Glutamatergic neuron (in vitro differentiated cells): ENCODE measurements at places on chromosomes 4 and X.

DNA sequence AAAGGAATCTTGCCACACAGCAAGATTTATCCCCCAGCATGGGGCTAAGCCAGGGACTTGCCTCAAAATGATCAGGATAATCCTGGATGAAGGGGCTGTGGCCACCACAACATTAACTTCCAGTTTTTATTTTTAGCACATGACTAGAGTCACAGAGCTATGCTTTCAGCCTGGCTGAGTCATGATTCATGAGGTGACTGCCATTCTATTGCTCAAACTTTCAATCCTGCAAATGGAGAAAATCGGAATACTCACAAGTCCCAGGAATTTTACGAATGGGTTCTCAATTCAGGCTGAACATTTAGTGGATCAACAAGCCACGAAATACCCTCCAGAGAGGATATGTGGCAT, 70.7 kb upstream of the HPGD start:
- peaks cover 3% of the 10 kb centered on the region for H3K4me1 ChIP-seq
- H3K27me3 ChIP-seq, result no peaks in the 10 kb centered on the region
- no peak overlapping the region for H3K4me3 ChIP-seq
- no peak for DNase-seq
- no peak overlapping the region for H3K27ac ChIP-seq

DNA sequence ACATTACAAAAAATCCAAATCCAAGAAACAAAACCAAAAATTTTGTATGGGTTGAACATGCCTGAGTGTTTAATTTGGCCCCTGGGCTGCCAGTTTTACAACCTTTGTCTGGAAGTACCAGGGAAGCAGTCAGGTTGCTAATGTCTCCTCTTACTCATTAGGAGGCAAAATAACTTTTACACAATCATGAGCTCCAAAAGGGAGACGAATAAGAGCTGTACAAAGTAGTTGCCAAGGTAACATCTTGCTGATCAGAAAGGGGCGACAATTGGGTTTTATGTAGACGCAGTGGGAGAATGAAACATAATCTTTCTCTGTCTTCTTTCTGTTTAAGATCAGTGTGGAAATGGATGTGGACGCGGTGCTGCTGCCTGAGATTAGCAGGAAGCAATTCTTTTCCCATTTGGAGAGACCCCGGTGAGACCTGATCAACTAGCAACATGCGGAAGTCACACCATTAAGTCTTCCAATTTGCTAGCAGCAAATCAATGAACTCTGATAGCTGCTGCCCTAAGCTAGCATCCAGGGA, 90.7 kb upstream of the IGFBP7 start:
- H3K4me1 ChIP-seq, result no peaks in the 10 kb centered on the region
- H3K27me3 ChIP-seq, result peaks cover 2% of the 10 kb centered on the region
- no peak overlapping the region for H3K27ac ChIP-seq
- no peaks in the 10 kb centered on the region for H3K36me3 ChIP-seq

DNA sequence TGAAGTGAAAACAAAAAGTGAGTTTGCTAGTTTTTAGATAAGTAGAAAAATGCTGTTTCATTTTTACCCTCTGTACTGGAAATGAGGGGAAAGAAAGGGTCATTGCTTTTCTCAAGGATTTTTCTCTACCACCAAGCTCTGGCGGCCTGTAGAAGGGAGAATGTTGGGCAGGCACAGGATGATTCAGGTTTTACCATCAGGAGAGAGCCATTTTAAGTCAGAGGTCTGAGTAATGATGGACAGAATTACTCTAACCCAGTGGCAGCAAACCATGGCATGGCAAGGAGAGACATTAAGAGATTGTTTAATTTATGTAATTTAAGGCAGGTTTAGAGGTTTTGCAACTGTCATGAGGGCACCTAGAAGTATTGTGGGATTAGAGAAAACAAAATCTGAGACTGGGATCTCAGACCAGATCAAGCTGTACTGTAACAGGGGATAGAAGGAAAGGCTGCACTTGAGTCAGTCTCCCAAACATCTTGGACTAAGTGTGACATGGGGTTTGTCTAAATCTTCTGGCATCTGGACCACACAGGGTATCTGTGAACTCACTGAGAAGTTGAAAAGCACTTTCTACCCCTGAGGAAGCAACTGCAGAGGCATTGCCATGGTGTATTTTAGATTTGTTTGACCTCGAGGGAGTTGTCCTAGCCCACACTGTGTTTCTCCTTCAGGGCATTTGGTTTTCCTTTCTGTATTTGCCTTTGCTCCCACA, 81.6 kb downstream of the BANK1 start:
- no peaks in the 10 kb centered on the region for H3K4me1 ChIP-seq
- H3K27ac ChIP-seq, result no peak overlapping the region
- H3K36me3 ChIP-seq, result no peaks in the 10 kb centered on the region
- DNase-seq, result no peak
- H3K4me3 ChIP-seq, result no peak overlapping the region

DNA sequence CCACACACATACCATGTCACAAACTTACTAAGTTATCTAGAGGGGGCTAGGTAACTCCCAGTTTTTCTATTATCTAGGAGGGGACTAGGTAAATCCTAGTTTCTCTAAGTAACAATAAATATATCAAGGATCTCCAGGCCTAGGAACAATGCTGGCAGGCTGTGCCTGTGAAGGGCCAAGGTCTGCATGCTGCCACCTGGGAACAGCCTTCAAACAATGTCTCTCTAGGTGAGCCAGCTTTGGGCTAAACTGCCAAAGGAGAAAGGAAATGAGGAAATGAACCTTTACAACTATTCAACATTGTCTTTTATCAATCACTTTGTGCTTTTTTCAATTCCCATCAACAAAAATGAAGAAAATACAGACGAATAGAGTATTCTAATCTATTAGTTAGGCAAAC, 23.2 kb downstream of the NAF1 start:
- DNase-seq, result no peak
- no peaks in the 10 kb centered on the region for H3K4me1 ChIP-seq
- H3K27ac ChIP-seq, result no peak overlapping the region
- no peak overlapping the region for H3K4me3 ChIP-seq
- no peaks in the 10 kb centered on the region for H3K36me3 ChIP-seq
- H3K27me3 ChIP-seq, result no peaks in the 10 kb centered on the region

GRCh38 chr4:6217716-6218381, 17.5 kb upstream of the JAKMIP1 start:
- DNase-seq, result no peak
- no peak overlapping the region for H3K27ac ChIP-seq
- peaks cover 4% of the 10 kb centered on the region for H3K36me3 ChIP-seq
- H3K4me1 ChIP-seq, result no peaks in the 10 kb centered on the region
- H3K27me3 ChIP-seq, result no peaks in the 10 kb centered on the region
- H3K4me3 ChIP-seq, result no peak overlapping the region

DNA sequence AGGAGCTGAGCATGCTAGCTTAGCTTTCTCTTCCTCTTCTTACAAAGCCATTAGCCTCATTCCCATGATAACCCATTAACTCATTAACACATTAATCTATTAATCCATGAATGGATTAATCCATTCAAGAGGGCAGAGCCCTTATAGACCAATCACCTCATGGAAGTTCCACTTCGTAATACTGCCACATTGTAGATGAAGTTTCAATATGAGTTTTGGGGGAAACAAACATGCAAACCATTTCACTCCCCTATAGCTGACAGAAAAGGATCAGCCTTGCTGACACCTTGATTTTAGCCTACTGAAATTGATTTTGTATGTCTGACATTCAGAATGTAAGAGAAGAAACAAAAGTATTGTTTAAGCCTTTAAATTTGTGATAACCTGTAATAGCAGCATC, 251.8 kb upstream of the GALNTL6 start:
- H3K4me3 ChIP-seq, result no peak overlapping the region
- H3K27ac ChIP-seq, result no peak overlapping the region
- no peak for DNase-seq
- H3K36me3 ChIP-seq, result no peaks in the 10 kb centered on the region
- peaks cover 2% of the 10 kb centered on the region for H3K4me1 ChIP-seq

GRCh38 chr4:156559346-156559745, 412.3 kb downstream of the PDGFC start:
- no peak for DNase-seq
- no peaks in the 10 kb centered on the region for H3K27me3 ChIP-seq
- no peaks in the 10 kb centered on the region for H3K4me1 ChIP-seq
- no peak overlapping the region for H3K27ac ChIP-seq
- no peaks in the 10 kb centered on the region for H3K36me3 ChIP-seq

GRCh38 chr4:24632011-24632410, 47.7 kb upstream of the DHX15 start:
- peaks cover 2% of the 10 kb centered on the region for H3K27me3 ChIP-seq
- no peaks in the 10 kb centered on the region for H3K36me3 ChIP-seq
- H3K4me1 ChIP-seq, result no peaks in the 10 kb centered on the region
- H3K27ac ChIP-seq, result no peak overlapping the region

DNA sequence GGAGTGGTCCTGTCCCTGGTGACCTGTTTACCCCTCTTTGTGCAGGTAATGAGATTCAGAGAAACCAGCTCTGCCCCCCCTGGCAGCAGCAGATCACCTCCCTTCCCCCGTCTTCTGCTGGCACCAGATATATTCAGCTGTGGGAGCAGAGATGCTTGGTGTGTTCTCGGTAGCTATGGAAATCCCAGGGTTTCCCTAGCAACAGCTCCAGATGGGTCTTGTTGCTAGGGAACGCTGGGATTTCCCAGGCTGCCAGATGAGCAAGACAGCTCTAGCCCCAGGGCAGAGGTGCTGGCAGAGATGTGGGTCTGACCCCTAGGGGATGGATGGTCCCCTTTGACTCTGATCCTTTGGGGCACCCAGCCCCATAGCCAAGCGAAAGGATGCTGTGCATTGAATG, 20.2 kb downstream of the CETN2 start:
- DNase-seq, result peak; percentile 43
- H3K4me3 ChIP-seq, result peak overlapping the region; percentile 74
- H3K27me3 ChIP-seq, result no peaks in the 10 kb centered on the region
- H3K4me1 ChIP-seq, result peaks cover 12% of the 10 kb centered on the region

DNA sequence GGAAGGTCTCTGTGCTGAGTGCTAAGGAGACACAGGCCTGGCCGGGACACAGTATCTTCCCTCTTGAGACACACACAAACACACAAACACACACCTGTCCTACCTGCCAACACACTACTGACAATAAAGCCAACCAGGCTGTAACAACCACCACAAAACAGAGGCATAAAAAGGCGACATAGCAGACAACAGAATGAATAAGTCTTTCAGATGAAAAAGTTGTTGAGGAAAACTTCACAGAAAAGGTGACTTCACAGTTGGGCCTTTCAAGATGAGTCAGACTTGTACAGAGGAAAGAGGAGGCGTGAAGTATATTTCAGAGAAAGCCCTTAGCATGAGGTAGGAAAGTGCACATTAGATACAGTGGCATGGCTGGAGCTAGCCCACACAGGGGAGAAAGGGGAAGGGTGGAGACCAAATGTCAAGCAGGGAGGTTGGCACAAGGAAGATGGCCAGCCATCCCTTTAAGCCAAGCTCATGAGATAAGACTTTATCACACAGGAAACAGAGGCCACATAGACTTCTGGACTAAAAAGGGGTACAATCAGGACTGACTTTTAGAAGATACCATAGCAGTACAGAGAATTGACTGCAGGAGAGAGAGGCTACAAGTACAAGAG, 54.0 kb downstream of the SLC9A7 start:
- DNase-seq, result no peak
- no peaks in the 10 kb centered on the region for H3K36me3 ChIP-seq
- H3K4me3 ChIP-seq, result no peak overlapping the region
- H3K27ac ChIP-seq, result no peak overlapping the region
- H3K4me1 ChIP-seq, result no peaks in the 10 kb centered on the region
- H3K27me3 ChIP-seq, result no peaks in the 10 kb centered on the region

GRCh38 chr4:89108091-89108490, 3.2 kb upstream of the TIGD2 start:
- H3K36me3 ChIP-seq, result peaks cover 13% of the 10 kb centered on the region
- no peak overlapping the region for H3K27ac ChIP-seq
- DNase-seq, result no peak
- H3K27me3 ChIP-seq, result peaks cover 11% of the 10 kb centered on the region
- peaks cover 21% of the 10 kb centered on the region for H3K4me1 ChIP-seq
- no peak overlapping the region for H3K4me3 ChIP-seq

- no peaks in the 10 kb centered on the region for H3K36me3 ChIP-seq
- peaks cover 3% of the 10 kb centered on the region for H3K27me3 ChIP-seq
- no peak overlapping the region for H3K4me3 ChIP-seq
These were observed 53.6 kb downstream of the ETNPPL start for GRCh38 chr4:108709234-108709633.

- H3K36me3 ChIP-seq, result no peaks in the 10 kb centered on the region
- no peak overlapping the region for H3K27ac ChIP-seq
- no peak overlapping the region for H3K4me3 ChIP-seq
- H3K4me1 ChIP-seq, result peaks cover 6% of the 10 kb centered on the region
- H3K27me3 ChIP-seq, result no peaks in the 10 kb centered on the region
These were observed 9.0 kb downstream of the UBE2K start for GRCh38 chr4:39706741-39707511.

GRCh38 chr4:134343081-134343480, 141.5 kb upstream of the PABPC4L start:
- H3K4me3 ChIP-seq, result no peak overlapping the region
- no peaks in the 10 kb centered on the region for H3K27me3 ChIP-seq
- no peaks in the 10 kb centered on the region for H3K36me3 ChIP-seq
- DNase-seq, result no peak
- no peaks in the 10 kb centered on the region for H3K4me1 ChIP-seq

DNA sequence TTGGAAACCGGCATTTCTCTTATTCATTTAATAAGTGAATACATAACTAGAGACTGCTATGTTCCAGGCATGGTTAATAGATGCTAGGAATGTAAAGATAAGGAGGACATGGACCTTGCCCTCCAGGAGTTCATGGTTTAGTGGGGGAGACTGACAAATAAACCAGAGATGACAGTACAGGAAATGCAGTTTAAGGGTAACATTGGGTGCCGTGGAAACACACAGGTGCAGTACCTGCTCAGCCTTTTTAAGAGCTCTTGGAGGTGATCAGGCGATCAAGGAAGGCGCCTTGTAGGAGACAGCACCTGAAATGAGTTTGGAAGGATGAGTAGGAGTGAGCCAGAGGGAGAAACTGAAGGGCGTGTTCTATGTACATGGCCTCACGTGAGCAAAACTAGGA, 145.8 kb downstream of the AASDH start:
- H3K27ac ChIP-seq, result no peak overlapping the region
- H3K36me3 ChIP-seq, result no peaks in the 10 kb centered on the region
- no peaks in the 10 kb centered on the region for H3K4me1 ChIP-seq
- no peak for DNase-seq
